ENCODE measurements at places on chromosomes 3 and 15.

- no peak for DNase-seq
Measured at GRCh38 chr15:88686166-88686565, 47.4 kb downstream of the ISG20 start.

- no peak for DNase-seq
Measured at GRCh38 chr3:14949126-14949525, 1.7 kb downstream of the NR2C2 start.

- no peak for DNase-seq
Measured at GRCh38 chr3:43089081-43089480, 16.8 kb downstream of the POMGNT2 start.

DNA sequence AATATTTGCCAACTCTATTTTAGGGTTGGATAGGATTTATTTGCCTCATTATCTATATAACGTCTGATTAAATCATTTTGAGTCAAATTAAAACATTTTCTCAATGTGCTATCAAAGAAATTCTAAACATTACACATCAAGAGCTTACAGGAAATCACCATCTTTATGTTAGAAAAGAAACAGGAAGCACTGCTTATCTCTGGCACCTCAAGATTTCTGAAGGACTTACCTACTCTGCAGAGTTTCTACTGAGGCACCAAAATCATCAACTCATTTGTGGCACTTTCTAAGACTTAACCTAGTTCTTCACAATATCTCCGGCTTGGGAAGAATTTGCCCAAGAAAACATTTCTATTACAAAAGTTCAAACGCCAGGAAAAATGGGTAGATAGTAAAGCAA, 181.3 kb upstream of the EOMES start:
- DNase-seq = no peak

- DNase-seq = no peak
Measured at GRCh38 chr15:77607111-77607893, 25.4 kb downstream of the LINGO1 start.

DNA sequence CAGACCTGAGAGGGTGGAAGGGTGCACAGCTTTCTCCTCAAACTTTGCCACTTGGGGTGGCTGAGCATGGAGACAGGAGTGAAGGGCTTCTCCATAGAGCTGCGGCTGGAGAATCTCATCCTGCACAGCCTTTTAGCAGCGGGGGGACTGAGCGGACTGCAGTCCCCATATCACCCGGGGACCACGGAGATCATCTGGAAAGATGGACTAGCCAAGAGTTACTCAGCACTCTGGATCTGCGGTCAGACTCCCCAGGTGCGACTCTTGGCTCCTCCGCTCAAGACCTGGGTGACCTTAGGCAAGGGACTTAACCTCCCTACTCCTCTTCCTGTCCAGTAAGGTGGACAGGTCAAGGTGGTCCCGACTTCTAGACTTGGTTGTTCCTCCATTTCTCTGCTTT, 125.8 kb upstream of the MEF2A start:
- DNase-seq = no peak

GRCh38 chr3:129123314-129124060, 1.9 kb upstream of the RAB43 start:
- no peak for DNase-seq

DNA sequence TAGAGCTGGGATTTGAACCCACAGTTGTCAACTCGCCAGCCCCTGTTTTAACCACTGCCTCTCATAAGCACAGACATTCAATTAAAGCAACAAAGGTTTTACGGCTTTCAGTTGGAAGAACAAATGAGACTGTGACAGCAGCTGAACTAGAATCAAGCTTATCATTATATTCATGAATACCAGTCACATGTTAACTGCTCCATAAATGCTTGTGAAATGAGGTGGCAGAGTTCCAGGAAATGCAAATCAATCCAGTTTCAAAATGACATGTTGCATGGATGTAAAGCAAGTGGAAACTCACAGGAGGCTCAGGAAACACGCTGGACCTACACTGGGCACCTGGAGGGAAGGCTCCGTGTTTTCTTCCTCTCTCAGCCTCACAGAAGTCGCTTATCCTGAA, 3.9 kb downstream of the GP5 start:
- no peak for DNase-seq

GRCh38 chr3:177446165-177446601, 248.9 kb upstream of the TBL1XR1 start:
- DNase-seq = no peak

DNA sequence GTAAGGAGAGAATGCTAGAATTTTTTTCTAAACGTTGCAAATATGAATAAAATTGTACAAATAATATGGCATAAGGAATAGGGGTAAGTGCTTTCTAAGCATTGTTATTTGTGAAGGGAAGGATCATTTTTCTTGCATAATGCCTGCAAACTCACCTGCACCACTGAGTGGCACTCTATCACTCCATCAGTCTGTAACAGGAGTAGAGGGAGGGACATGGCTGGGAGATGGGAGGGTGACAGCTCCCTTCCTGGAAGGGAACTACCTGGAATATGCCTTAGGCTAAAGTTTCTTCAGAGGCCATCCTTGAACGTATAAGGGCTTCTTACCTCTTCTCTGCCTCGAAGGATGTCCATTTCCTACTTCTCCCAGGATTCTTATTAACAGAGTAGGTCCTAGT, 3.0 kb downstream of the NAALADL2 start:
- DNase-seq = no peak

DNA sequence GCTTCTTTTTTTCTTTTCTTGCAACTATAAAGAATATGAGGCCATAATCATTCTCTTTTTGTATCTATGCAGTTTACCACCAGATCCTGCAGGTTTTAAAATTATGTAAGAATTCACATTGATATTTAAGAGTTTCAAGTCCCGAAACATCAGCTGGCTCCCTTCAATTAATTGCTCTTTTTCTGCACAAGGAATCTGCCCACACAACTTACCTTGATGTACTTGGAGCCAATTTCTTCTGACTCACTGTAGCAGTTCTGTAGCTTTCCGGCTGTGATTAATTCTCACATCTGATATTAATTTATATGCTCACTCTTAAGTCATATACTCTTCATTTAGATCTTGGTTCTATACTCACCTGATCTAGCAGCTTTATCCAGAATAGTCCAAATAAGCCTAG, 781.8 kb downstream of the CADM2 start:
- DNase-seq = no peak

DNA sequence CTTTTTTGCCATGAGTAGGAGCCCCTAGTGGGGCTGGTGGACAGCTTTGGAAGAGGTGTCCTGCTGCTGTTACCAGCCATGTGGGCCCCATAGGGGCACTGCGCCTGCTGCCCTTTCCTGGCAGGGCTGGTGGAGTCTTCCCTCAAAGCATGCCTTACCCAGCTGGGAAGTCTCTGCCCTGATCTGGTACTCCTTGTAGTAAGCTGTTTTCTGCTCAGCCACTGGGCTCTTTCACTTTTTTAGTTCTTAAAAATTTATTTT, 26.2 kb downstream of the HMCES start:
- no peak for DNase-seq

DNA sequence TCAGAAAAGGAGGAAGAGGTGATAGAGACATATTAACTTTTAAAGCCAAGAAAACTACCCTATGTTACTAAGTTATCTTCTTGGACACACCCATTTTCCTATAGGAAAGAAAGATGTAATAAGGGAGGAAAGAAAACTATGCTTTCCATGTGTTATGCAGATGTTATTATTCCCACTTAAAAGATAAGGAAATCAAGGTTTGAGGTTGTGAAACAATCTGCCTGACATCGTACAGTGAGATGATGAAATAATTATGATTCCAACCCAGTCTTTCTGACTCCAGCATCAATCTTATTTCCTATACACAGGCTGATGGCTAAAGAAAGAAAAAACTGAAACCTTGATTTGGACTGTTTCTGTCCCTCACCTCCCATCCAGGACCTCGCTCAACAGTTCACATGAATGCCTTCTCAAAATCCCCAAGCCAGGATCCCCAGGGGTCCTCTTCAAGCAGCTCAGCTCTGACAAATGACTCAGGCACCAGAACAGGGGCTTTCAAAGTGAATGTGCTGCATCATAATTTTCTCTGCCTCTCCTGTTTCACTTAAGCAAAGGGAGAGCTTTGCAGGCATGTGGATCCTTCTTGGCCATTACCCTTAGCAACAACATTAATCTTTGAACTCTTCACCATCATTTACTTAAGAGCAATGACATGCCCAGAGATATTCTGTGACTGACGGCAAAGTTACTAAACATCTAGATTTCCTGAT, 12.4 kb upstream of the EID1 start:
- no peak for DNase-seq

- DNase-seq = no peak
Measured at GRCh38 chr3:27110020-27110419, 259.2 kb downstream of the NEK10 start.

DNA sequence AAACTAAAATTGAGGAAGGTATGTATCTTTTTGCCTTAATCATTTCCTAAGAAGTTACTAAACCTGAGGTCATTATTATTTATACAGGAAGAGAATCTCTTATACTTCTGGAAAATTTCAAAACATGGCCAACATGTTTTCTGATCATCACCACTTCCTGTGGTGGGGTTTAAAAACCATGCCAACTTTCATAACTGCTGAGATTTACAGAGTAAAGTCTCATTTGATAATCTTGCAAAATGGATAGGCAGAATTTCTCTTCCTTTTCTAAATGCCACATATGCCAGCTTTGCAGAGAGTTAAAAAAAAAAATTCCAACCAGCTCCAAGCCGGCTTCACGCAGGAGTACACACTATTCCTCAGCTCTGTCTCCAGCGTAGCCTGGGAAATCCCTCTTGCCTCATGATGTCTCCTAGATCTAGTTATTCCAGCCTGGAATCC, 124.3 kb upstream of the SPRED1 start:
- peak; percentile 32 for DNase-seq

- DNase-seq = no peak
Measured at GRCh38 chr3:95813244-95813643, 1001.1 kb upstream of the EPHA6 start.

GRCh38 chr3:132038198-132038825, 3.5 kb upstream of the CPNE4 start:
- no peak for DNase-seq

DNA sequence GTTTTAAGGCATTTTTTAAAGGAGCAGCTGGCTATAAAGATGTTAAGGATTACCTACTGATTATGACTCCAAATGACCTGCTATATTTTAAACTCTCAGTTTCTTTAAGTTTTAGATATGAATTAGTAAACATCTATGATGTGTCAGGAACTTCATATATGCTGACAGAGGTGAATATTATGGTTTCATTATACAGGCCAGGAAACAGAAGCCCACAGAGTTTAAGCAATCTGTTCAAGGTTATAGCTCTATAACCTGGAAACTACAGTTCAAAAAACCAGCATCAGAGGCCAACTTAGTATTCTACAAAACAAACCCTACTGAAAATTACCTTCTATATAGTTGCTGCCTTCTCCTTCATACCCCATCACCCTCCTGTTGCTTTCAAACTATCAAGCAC, 17.4 kb downstream of the PLSCR4 start:
- no peak for DNase-seq

DNA sequence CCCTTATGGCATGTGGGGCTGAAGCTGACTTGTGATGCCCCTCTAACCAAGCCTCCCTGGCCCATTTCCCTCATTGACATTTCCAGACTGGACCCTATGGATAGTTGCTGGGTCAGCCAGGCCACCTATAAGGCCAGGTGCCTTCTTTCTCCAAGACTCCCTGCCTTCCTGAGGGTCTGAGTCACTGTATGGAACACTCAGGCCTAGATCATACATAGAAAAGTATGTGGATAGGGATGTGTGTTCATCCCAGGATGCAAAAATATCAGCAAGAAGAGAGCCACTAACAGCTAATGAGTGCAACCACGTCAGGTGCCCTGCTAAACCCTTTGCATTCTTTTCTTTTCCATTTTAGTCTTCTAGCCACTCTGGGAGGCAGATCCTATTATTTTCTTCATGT, 168.4 kb upstream of the WNT5A start:
- no peak for DNase-seq

DNA sequence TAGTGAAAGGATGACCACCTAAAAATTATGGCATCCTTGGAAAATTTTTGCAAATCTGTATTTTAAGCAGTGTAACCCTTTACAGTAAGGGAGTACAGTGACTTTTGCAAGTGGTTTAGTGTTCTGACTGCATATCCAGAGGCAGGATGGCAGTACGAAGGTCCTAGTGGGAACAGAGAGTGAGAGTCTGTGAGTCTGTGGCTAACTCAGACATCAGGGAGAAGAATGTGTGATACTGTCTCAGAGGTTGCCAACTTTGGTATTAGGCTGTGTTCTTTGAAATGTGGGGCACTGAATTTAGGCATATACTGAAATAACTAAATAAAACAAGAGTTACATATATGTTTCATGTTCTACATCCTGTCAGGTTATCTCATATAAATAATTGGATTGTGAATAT, 25.7 kb downstream of the PRKCI start:
- DNase-seq = no peak

DNA sequence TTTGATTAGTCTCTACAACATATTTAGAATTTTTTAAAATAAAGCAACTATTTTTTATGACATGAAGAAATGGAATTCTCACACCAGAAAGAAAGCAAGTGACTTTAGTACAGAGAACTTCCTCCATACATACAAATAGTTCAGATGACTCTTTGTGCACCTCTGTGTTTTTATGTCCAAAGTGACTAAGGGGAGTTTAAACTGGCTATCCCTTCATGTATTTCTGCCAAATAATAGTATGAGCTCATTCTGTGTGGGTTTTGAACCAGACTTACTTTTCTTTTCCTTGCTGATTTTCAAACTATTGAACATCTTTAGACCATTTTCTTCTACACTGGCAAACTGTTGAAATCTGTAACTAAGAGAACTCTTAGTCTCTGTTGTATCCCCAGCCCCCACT, 196.3 kb downstream of the EPHA3 start:
- no peak for DNase-seq

GRCh38 chr3:69250014-69250413, 127.6 kb upstream of the LMOD3 start:
- DNase-seq = no peak

DNA sequence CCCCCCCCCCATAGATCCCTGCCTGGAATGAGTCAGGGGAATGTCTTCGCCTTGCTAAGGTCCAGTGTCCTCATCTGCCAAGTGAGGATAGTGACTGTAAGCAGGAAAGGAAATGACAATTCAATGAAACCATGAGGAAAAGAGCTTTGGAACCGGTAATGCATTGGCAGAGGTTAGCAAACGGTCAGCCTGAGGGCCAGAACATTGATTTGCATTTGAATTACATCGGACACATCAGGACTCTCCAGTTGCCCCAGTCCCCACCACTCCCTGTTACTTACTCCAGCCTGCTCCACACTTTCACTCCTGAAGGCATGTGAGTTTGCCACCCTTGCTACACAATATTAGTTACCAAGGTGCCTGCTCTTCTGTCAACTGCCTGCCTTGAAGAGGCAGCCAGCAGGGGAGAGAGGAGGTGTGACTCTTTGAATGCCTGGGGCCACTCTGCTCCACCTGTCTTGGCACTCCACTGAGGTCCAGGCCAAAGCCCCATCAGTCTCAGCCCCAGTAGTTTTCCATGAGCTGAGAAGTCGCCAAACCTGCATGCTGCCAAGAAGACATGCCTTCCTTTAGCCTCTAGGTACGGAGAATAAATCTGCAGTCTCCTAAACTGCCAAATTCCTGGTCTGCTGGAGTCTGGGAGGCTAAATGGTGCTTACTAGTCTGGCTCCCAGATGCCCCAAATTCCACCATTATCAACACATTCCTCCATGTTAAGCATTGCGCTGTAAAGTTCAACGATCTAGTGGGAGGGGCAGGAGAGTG, 191.7 kb upstream of the TLE3 start:
- no peak for DNase-seq

All from posterior cingulate gyrus (tissue), 11 donors.